Activated CD8-positive, alpha-beta memory T cell treated with anti-CD3 and anti-CD28 coated beads, Interleukin-2, amount 50 U/mL, for 48 hours (primary cell): ENCODE measurements at places on chromosomes 2 and 18.

GRCh38 chr2:158255257-158255656 lies 153.6 kb downstream of the UPP2 start:
- no peak for DNase-seq

GRCh38 chr2:150136893-150137292 lies 350.6 kb downstream of the RND3 start:
- no peak for DNase-seq

GRCh38 chr2:204491528-204491927 lies 53.7 kb upstream of the PARD3B start:
- no peak for DNase-seq

- no peak for DNase-seq
Measured at GRCh38 chr2:121502781-121503180, 27.9 kb upstream of the RNU4ATAC start.

GRCh38 chr2:185628985-185629384 lies 109.6 kb upstream of the FSIP2 start:
- no peak for DNase-seq

DNA sequence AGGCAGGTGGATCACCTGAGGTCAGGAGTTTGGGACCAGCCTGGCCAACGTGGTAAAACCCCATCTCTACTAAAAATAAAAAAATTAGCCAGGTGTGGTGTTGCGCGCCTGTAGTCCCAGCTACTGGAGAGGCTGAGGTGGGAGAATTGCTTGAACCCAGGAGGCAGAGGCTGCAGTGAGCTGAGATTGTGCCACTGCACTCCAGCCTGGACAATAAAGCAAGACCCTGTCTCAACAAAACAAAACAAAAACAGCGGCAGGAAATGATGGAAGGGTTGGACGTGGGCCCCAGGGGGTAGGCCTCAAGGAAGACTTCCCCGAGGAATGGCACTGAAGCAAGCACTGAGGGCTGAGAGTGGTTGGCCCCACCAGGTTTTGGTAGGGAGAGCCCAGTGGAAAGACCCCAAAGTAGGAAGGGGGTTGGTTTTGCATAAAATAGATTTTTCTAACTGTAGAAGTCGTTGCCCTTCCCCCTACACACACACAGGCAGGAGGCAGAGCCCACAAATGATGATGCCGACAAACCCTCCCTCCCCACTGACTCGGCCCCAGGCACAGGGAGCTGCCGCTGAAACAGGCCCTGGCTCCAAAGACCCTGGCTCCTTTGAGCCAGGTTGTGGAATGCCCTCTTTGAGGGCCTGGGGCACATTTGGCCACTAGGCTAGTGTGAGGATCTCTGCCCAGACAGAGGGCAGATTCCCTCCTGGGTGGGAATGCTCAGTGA lies 104.8 kb downstream of the CABLES1 start:
- no peak for DNase-seq

DNA sequence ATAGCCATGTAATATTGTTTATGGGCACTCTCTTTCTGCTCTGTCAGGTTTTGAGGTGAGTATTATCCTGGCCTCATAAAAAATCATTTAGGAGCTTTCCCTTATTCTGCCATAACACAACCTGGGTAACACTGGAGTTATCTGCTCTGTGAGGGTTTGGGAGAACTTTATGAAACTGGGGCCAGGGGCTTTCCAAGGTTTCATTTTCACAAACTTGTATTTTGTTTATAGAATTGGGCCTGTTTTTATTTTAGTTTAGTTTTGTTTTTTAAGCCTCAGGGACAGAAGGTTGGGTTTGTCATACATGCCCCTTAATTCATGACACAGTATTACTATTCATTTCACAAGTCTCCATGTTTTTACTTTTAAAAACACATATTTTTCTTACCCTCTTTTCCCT lies 83.5 kb downstream of the IRS1 start:
- DNase-seq, result no peak

- no peak for DNase-seq
Measured at GRCh38 chr2:69742322-69742952, 503 bp downstream of the ANXA4 start.

DNA sequence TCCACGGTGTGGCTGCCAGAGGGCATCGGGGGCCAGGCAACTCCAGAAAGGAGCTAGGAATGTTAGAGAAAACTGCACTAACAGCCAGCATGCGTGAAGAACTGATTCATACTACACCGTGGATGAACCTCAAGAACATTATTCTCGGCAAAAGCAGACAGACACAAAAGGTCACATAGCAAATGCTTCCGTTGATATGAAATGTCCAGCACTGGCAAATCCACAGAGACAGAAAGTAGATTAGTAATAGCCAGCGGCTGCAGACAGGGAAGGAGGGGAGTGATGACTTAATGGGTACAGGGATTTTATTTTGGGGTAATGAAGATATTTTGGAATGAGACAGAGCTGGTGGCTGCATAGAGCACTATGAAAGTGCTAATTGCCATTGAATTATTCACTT lies 37.4 kb downstream of the SCTR start:
- no peak for DNase-seq

- DNase-seq, result no peak
Measured at GRCh38 chr2:6872394-6872793, 5.2 kb upstream of the RSAD2 start.

- no peak for DNase-seq
Measured at GRCh38 chr18:25075783-25076182, 276.2 kb downstream of the ZNF521 start.

GRCh38 chr18:55475916-55476315 lies 112.1 kb downstream of the TCF4 start:
- no peak for DNase-seq

- DNase-seq, result no peak
Measured at GRCh38 chr2:217101972-217102371, 242.1 kb upstream of the TNP1 start.

DNA sequence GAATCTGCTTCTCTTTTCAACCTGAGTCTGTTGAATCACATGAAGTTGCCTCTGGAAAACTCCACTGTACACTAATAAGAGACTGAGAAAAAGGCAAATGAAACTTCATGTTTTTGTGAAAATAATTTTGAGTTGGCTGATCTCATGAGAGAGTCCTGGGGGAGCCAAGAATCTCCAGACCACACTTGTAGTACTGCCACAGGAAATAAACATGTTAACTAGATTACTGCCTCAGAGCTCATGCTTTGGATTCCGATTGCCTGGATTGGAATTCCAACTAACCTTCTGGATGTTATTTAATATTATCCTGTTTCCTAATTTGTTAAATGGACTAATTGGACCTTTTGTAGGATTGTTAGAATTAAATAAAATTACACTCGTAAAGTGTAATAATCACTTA lies 25.2 kb downstream of the NUP35 start:
- DNase-seq, result no peak

DNA sequence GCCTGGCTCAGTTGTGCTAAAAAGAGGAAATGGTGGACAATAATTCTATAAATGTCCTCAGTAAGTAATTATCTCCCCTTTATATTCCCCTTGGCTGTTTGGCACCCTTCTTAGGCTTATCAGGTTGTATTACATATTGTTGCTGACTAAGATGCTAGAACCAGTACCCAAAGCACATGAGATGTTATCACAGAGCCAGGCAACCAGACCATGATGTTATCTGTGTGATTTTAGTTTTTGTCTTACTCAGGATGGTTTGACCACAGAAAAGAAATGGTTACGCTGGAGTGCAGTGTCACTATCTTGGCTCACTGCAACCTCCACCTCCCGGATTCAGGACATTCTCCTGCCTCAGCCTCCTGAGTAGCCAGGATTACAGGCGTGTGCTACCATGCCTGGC lies 15.2 kb downstream of the R3HDM1 start:
- no peak for DNase-seq

GRCh38 chr2:66082581-66082980 lies 352.3 kb upstream of the MEIS1 start:
- DNase-seq, result no peak

- no peak for DNase-seq
Measured at GRCh38 chr2:206259376-206260187, 14.9 kb upstream of the ZDBF2 start.
